ENCODE measurements at places on chromosomes 6 and 20.

DNA sequence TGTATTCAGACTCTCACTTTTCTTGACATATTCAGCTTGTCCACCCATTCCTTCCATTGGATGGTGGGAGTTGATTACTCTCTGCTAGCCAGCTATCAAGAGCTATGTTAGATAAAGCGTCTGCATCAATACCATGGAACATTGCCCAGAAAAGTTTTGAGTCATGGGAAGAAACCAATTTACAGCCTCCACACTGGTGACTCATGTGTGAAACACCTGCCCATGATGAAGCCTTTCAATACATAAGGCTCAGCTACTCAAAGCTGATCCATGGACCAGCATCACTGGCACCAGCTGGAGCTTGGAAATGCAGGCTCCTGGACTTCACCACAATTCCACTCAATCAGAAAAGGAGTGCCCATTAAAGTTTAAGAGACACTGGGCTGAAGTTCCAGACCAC lies 16.1 kb downstream of the PLA2G7 start:
- DNase-seq, result peak; percentile 15

GRCh38 chr6:94376876-94377275 lies 957.5 kb upstream of the EPHA7 start:
- DNase-seq, result no peak

DNA sequence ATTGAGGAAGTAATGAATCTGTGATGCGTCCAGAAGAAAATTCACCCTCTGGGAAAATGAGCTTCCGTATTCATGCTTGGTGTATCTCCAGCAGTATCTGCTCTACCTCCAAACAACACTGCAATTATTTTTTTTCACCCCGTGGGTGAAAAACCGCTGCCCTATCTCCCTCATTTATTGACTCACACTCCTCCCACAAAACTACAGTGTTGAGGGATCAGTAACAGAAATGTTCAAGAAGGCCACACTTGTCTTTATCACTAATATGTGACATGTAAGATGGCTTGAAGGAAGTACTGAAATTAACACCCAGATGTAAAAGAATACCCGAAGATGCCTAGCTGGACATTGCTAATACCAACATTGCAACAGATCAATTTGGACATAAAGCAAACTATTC lies 4.9 kb upstream of the TBX18 start:
- no peak for DNase-seq

DNA sequence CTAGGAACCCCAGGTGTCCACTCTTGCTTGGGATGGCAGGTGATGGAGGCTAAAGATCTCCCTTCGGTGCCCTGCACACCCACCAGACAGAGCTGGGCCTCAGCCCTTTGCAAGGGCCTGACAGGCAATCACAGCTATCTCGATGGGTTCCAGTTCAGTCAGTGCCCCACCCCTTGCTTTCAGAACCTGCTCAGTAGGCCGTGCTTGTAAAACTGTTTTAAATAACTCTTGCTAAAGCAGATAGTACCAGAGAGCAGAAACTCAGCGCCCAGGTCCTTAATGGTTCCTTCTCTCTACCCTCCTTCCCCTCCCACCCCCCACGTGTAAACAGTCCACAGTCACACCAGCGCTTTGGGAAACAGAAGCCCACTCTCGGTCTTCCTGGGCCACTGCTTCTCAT lies 39.2 kb downstream of the C6orf132 start:
- no peak for DNase-seq

DNA sequence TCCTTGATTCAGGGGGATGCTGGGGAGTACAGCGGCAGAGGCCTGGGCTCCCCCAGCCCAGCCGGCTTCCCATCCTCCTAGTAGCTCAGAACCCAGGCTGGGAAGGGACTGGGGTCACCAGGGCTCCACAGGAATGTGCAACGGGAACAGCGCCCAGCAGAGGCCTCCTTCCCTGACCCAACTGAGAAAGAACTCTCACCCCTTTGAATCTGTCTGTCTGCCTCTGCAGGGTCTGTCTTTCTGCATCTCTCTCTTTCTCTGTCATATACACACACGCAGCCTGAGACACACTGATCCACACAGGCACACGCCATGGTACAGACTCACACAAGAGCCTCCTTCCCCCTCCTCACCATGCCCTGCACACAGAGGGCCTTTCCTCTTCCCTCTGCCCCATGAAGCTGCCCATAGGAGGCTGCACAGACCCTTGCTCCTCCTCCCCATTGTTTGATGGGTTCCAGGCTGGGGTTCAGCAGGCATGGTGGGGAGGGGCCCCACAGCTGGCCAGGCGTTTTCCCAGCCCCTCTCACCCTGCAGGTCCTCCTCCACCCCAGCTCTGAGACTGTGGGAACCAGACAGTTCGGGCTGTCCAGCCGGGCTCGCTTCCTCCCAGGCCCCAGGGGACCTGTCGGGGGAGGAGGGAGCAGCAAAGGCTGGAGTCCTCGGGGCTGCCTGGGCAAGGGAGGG lies 2.8 kb downstream of the FOXS1 start:
- DNase-seq, result peak; percentile 54

DNA sequence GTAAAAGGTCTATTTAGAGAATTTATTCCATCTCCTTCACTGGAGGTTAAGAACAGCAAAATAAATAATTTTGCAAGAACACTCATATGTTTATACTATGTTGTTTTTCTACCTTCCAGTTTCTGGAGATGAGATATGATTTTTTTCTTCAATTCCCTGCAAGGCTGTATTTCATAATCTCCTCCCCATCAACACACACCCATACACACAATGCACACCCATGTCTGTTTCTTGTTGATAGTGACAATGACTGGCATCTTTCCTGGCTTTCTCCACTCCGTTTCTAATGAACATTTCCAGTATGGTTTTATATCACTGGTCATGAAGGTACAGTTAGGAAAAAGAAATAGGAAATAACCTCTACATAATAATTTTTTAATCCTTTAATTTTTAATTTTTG lies 202.1 kb downstream of the ARHGAP18 start:
- no peak for DNase-seq

DNA sequence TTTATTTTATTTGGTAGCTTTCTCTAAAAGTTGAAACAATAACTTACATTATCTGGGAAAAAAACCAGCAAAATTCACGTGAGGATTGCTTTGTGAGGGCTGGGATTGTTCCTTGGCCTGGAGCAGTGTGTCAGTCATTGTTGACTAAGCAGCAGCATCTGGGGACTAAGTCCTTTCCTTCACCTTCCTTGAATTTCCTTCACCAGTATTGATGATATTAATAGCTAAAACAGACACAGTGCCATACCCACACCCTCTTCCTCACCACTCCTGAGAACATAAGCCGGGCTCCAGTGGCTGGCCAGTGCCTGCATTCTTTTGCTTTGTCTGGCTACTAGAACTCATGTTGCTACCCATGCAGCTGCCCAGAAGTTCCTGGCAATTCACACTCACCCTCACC lies 23.7 kb downstream of the PLCB1 start:
- no peak for DNase-seq

GRCh38 chr6:145699462-145699861 lies 35.9 kb downstream of the EPM2A start:
- DNase-seq, result peak; percentile 75

DNA sequence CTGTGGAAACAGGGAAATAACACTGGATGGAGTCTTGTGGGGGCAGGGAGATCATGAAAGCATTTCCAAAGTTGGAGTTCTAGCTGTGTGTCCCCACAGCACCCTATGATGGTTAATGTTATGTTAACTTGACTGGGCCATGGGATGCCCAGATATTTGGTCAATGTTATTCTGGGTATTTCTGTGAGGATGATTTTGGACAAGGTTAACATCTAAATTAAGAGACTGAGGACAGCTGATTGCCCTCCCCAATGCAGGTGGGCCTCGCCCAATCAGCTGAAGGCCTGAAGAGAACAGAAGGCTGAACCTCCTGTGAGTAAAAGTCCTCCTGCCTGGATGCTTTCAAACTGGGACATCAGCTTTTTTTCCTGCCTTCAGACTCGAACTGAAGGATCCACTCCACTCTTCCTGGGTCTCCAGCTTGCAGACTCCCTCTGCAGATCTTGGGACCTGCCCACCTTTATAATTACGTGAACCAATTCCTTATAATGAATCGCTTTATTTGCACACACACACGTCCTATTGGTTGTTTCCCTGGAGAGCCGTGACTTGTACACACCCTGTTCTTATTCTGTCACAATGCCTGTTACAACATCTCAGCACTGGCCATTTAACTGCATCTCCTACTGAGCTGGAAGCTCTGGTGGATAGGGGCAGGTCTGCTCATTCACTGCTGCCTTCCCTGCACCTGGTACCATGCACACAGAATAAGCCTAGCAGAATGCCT lies 99.5 kb upstream of the IYD start:
- DNase-seq, result no peak

GRCh38 chr20:2756056-2756611 lies 44.3 kb downstream of the CPXM1 start:
- DNase-seq, result peak; percentile 29

DNA sequence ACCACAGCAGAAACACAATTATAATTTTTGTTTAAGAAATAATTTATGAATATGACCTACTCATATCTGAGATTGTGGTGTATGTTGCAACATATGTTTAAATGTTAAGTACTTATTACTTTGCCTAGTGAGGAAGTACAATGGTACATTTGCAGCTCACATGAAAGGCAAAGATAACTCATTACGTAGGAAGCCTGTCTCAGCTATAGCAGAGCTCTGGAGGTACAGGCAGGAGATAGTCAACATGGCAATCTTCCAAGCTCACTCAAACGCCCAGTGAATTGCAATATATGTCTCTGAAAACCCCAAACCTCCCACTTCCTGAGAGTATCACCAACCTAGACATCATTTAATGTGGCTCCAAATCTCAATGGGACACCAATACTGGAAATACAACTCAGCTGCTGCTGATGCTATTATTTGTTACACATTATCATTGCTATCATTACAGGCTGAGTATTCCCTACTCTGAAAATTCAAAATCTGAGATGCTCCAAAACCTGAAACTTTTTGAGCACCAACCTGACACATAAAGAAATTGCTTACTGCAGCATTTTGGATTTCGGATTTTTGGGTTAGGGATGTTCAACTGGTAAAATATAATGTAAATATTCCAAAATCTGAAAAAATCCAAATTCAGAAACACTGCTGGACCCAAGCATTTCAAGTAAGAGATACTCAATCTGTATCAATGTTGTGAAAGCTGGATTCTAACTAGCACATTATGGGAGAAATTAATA lies 25.1 kb upstream of the GSTA4 start:
- DNase-seq, result peak; percentile 17

DNA sequence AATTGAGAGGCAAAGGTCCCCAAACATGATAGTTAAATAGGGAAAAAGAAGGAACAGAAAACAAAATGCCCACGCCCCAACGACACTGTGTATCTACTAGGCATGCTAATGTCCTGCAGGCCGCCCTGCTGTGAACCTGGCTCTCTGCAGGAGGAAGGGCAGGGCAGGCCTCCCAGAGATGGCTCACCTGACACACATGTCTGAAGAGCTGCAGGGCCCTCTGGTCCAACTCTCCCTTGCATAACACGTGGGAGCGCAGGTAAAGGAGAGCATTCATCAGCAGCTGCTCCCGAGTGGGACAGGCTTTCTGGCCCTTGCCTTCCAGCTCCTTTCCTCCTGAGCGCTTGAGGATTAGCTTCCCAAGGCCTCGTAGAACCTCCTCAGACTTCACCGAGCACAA lies 53.7 kb upstream of the LYRM2 start:
- no peak for DNase-seq

DNA sequence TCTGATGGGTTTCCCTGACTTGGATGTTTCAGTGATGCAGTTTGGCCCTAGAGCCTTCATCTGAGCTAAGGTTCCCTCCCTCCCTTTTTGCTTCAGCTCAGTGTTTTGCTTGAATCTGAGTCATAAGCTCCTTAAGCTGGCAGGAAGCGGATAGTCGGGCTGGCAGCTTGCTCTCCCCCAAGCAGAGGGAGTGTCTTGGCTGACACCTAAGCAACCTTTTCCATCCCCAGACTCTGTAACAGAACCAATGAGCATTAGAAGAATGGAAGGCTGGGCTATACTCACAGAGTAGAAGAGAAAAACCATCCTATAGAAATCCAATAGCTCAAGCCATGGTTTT lies 98.3 kb downstream of the HAO1 start:
- peak; percentile 83 for DNase-seq

DNA sequence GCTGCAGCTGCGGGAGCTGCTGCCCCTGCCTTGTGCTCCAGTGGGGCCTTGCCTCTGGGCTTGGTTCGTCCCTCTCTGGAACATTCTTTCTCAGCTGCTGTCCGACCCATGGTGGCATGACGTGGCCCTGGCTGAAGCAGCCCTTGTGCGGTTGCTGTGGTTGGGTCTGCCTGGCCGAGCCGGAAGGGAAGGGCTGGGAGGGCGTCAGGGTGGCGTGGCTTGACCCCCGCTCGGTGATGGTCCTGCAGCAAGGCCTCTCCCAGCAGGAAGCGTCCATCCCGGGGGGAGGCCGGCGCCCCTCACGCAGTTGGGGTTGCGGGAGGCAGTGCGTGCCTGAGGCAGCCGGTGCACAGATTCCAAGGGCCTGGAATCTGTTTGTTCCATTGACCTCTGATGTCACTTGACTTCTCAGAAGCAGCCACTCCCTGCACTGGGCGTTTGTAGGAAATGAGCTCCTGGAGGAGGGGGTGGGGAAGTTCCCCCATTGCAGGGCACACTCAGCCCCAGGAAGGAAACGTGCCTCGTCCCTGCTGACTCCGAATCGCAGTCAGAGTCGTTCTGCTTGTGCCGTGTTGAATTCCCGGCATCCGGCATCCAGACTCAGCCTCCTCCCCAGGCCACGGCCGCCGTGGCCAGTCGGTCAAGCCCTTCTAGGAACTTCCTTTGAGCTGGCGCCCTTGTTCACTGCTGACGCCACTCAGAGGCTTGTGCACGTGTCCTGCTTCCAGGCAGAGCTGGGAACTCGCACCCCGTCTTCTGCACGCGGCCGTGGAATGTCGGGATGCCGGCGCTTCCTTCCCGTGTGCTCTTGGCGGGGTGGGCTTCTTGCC lies 9.7 kb upstream of the TNFRSF6B start:
- peak; percentile 59 for DNase-seq

GRCh38 chr6:121040831-121041230 lies 293.4 kb downstream of the TBC1D32 start:
- DNase-seq, result no peak

DNA sequence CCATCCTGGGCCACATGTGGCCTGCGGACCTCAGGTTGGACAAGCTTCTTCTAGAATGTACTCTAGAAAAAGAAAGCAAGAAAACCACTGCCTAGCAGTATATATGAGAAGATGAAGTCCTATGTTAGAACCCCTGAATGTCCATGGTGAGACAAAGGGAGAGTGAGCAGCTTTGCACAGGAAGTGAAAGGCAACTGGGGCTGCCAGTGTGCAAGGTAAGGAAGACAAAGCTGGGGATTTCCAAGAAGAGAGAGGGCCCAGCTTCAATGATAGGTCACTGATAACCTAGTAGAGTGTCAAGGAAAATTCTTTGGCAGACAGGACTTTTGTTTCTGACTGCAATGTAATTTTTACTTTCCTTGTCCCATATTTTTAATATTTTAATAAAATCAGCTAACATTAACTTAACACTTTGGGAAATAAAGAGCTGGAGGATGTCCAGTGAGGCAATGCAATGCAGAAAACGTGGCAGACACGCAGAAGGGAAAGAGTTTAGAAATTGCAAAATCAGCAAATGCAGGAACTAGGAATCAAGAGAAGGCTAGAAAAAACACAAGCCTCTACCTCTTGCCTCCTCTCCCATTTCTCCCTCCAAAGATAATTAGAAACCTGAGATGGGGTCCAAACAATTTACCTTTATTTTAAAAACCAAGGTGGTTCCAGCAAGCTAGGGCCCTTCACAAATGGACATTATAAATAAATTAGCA lies 47.4 kb downstream of the CYP39A1 start:
- DNase-seq, result no peak
